ENCODE measurements at places on chromosomes 7 and 10. TPM values are rescaled to one million over a fixed set of nuclear protein-coding genes. Genes with fewer than 3 reads are reported as not detected.

GRCh38 chr7:2583798-2584580 lies 25.2 kb downstream of the IQCE start:
- no peak for DNase-seq

- no peak for DNase-seq
Measured at GRCh38 chr10:112616647-112617046, 169.6 kb downstream of the VTI1A start.

DNA sequence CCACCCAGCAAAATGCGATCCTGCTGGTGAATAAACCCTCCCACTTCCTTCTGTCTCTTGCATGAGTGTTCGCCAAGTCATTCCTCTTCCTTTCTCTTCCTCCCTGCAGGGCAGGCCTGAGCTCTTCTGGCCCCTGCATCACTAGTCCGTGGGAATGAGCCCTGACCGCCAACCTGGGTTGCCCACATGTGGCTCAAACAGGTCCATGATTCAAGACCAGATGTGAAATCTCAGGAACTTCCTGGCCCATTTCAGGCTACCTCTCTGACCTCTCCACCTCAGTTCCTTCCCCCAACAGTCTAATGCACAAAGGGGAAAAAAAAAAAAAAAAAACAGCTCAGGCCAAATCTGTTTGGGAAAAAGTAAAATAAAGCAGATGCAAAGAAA lies 5.4 kb upstream of the YWHAG start:
- DNase-seq, result peak; percentile 41

- DNase-seq, result no peak
Measured at GRCh38 chr7:44264221-44264931, 61.0 kb downstream of the CAMK2B start.

DNA sequence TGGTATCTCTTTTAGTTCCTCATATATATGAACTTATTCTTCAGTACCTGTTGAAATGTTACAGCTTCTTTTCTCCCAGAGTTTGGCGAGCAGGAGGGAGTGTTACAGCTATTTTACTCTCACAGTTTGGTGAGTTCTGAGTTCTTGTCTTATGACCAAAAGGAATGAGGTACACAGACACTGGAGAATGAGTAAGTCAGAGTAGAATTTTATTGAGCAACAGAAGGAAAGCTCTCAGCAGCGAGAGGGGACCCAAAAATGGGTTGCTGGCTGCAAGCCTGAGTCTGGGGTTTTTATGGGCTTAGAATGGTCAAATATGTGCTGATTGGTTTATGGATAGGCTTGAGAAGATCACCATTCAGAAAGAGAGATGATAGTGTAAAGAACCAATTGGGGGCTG lies 175.2 kb downstream of the CDK14 start:
- no peak for DNase-seq

- DNase-seq, result no peak
Measured at GRCh38 chr10:14527915-14528314, 197.2 kb upstream of the FRMD4A start.

DNA sequence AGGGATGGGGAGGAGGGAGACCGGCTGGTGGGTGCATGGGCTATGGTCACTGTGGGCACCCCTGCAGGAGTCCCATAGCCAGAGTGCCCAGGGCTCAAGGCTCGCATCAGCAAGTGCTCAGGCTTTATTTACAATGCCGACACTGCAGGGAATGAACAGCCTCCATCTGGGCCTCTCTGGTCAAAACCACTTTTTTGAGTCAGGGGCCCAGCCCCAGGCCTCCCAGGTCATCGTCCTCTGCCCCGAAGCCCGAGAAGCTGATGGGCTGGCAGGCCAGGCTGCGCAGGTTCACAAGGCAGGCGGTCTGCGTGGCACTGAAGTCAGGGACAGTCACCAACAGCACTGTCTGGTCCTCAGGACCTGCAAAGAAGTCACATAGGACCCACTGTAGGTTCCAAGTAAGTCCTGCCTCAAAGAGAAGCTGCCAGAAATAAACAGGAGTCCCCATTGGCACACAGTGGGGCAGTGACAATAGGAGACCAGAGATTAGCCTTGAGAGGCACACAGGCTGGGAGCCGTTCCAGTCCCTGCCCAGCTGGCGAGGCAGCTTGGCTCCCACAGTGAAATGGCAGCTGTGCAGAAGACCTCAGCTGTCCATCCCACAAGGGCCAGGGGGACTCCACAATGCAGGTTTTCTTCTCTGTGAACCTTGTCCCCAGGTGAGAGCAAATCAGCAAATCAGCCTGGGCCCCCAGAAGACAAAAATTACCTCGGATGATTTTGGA lies 8.6 kb downstream of the POLD2 start:
- no peak for DNase-seq

DNA sequence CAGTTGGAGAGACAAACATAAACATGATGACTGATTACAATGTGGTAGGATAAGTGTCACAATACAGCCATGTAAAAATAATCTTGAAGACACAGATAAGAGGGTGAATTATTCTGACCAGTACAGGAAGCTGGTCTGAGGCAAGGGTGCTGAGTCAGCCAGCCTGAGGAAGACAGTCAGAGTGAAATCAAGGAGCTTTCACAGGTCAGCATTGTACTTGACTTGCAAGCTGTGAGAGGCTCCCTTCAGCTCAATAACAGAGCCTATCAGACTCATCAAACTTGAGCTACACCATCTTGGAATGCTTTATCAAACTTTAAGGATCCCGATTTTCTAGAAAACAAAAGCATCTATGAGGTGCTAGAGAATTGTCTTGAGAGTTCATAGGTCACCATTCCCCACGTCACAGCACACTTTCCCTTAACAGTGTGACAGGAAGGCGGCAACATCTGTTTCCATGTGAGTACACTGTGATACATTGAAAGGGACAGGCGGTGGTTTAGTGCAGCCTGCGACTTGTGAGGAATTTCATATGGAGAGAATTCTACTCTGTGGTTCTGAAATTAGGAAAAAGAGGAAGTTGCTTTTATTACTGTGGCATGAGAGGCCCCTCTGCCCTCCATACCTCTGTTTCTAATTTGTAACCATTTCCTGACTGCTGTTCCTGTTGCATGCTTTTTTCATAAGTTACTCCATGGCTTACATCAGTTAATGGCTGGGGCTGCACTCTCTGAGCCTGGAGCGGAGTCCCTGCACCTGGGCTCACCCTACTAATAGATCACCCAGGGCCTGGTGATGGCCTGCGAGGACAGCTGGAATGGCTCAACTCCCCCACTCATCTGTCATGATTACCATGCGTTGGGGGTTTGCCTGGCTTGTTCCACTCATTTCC lies 417.1 kb downstream of the SUGCT start:
- no peak for DNase-seq

DNA sequence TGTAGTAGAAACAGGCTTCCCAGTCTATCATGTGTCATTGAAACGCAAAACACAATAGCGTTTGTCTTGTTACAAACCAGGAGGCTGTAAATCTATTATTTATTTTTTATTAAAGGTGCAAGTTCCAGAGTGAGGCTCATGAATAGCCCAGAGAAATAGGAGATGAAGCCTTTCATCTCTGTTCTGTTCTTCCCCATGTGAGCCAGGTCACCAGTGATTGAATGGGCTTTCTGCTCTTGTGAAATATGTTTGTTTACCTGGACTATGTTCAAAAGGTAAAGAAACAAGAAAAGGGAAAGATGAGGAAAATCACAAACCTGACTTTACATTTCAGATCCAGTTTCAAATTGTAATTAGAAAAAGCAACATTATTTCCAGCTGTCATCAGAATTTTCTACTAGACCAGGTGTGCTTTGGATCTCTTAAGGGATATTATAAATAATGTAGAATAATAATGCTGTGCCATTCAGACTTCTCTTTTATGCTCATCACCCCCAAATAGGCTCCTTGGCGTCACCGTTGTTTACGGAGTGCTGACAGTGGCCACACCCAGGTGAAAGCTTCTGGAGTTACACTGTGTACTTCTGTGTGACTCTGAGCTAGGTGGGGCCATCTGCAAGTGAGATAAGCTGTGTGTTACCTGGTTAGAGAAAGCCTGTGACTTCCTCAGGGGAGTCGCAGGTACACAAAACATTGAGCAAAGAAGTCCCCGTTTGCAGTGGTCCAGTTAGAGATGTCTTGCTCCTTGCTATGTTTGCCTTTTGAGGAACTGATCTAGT lies 274.9 kb downstream of the SDK1 start:
- no peak for DNase-seq

GRCh38 chr7:55481155-55481554 lies 91.1 kb downstream of the VOPP1 start:
- no peak for DNase-seq

GRCh38 chr7:134513169-134513752 lies 14.1 kb upstream of the AKR1B10 start:
- DNase-seq, result peak; percentile 59

DNA sequence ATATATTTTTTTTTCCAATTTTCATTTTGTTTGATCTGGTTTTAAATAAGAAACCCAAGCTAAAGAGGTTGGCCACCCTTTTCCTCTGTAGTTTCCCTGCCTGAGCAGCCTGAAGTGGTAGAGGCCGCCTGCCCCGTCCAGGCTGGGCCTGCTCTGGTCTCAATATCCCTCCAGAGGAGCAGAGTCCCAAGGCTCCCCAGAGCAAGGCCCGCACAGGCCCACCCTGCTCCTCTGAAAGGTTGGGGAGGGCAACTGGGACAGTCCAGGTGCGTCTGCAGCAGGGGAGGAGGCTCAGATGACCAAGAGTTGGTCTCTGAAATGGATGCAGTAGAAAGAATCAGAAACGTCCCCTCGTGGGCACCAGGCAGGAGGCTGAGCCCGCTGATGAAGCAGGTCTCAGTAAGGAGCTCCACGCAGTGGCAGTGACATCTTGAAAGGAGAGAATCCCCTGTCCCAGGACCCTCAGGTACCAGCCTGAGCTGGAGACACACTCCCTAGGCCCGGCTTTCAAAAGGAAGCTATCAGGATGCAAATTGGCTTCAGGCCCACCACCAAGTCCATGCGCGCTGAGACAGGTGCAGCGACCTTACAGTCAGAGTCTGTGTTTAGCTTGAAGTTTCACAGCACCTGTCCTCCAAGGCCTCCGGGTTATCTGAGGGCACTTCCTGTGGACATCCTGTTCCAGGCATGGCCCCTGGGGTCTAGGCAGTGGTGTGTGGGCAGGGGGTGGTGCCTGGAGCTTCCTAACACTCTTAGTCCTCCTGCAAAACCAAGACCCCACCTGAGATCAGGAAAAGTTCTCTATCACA lies 37.7 kb downstream of the EN2 start:
- DNase-seq, result no peak

DNA sequence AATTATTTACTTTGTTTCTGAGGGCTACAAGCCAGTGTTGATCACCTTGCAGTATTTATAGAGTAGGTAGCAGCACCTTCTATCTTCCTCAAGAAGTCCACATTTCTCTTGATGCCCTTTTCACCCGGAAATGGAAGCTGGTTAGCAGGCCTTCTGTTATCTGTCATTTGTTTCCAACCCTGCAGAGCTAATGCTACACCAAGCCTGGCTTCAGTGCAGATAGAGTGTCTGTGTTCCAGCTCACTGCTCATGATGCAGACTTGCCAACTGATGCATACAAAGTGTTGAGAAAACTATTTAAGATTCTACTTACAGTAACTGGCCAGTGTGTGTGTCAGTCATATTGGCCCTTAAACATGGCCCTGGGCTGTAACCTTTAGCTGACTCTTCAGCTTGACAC lies 301.0 kb downstream of the LHFPL3 start:
- DNase-seq, result no peak

DNA sequence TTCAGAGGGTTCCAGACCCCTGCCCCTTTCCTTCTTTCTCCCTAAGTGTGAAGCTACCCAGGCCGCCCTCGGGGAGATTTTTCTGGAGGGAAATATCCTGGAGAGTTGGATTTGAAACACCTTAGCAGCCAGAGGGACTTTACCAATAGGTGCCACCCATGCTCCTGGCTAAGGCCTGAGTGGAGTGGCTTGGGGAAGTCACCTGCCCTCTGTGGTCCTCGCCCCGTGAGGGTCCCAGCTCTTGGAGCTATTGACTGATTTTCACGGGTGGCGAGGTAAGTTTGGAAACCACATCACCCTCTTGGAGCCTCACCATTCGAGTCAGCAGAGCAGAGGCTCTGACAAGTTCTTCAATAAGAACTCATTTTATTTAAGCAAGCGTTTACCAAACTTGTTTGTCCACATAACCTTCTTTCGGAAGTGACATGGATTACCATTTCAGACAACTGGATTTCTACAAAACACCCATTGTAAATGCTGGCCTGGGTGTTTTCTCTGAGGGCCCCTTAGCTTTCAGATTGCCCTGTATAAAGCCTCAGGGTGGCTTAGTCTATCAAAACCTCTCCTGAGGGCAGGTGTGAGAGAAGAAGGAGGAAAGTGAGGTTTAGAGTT lies 20.4 kb downstream of the AQP1 start:
- DNase-seq, result no peak

DNA sequence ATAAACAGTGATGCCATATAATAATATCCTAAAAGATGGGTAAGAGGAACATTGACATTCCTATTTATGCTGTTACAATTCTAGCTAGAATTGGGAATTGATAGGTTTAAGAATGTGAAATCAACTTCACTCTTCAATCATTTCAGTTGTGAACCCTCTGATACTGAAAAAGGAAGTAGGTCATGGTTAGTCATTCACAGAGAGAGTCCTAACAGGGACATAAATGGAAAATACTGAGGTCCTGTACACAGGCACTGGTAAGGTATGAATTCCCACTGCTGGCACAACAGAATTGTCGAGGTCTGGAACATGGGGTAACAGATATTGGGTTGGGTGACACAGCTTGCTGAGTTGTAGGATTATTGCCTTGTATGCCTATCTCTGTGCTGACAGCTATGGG lies 289.4 kb upstream of the LRRN3 start:
- DNase-seq, result no peak

GRCh38 chr10:73858013-73858708 lies 16.2 kb downstream of the CAMK2G start:
- no peak for DNase-seq

- DNase-seq, result peak; percentile 64
Measured at GRCh38 chr10:21078410-21079329, 181.6 kb upstream of the NEBL start.

GRCh38 chr10:120666308-120666707 lies 184.9 kb upstream of the WDR11 start:
- no peak for DNase-seq

TFPI2 gene
- total RNA-seq, result 998 TPM

DLG5 gene
- 14.6 TPM for total RNA-seq

DOCK1 gene
- total RNA-seq, result 30.1 TPM

GPRIN2 gene
- not detected for total RNA-seq

GPER1 gene
- 2.3 TPM for total RNA-seq

CALCR gene
- total RNA-seq, result 0.17 TPM

OR2A5 gene
- total RNA-seq, result not detected

ACSL5 gene
- not detected for total RNA-seq

C10orf71 gene
- total RNA-seq, result not detected

PPP1R3A gene
- total RNA-seq, result not detected

CNNM1 gene
- total RNA-seq, result 1.8 TPM

WNT8B gene
- 0.10 TPM for total RNA-seq

GTF2IRD2 gene
- total RNA-seq, result 14.3 TPM

CPA1 gene
- not detected for total RNA-seq

SLC26A4 gene
- 0.22 TPM for total RNA-seq

TLX1 gene
- not detected for total RNA-seq

CPN1 gene
- not detected for total RNA-seq
